ENCODE measurements at places on chromosomes 13 and 19.
A peak's percentile ranks its signal among the peaks of the same experiment; 100 is the strongest.

- DNase-seq = peak; percentile 84
Observed at GRCh38 chr13:97005625-97006262, 11.5 kb upstream of the OXGR1 start.

DNA sequence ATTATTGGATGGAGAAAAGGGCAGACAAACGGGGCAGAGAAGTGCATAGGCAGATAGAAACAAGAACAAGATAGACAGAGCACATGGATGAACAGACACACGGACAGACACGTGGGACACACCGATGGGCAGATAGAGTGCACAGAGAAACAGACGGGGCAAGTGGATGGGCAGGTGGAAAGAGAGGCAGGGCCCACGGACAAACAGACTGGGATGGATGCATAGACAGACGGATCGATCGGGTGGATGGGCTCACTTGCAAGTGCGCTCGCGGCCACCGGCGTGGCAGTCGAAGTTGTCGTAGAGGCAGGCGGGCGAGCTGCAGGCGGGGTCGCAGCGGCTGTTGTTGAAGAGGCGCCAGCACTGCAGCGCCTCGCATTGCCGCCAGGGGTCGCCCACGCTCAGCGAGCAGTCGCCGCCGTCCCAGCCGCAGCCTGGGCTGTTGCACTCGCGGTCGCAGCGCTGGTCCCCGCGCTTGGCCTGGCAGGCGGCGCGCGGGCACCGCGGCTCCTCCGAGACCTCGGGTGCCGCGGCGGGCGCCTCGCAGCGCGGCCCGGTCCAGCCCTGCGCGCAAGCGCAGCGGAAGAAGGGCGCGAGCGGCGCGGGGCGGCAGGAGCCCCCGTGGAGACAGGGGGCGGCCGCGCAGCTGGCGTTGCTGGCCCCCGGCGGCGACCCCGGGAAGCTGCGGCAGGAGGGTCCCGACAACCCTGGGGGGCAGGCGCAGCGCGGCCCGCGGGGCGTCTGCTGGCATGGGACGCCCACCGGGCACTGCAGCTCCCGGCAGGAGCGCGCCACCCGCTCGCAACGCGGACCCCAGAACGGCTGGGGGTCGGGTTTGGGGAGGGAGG is 23.3 kb downstream of the NOTCH3 start:
- DNase-seq = peak; percentile 44

- DNase-seq = peak; percentile 66
Observed at GRCh38 chr19:44748426-44749254, at the start of gene BCL3. BCL3 (plus strand) TSS chr19:44748708; CDS start chr19:44748791, 83 bp downstream.

GRCh38 chr13:78177306-78177705 is 258.7 kb upstream of the EDNRB start:
- DNase-seq = no peak

DNA sequence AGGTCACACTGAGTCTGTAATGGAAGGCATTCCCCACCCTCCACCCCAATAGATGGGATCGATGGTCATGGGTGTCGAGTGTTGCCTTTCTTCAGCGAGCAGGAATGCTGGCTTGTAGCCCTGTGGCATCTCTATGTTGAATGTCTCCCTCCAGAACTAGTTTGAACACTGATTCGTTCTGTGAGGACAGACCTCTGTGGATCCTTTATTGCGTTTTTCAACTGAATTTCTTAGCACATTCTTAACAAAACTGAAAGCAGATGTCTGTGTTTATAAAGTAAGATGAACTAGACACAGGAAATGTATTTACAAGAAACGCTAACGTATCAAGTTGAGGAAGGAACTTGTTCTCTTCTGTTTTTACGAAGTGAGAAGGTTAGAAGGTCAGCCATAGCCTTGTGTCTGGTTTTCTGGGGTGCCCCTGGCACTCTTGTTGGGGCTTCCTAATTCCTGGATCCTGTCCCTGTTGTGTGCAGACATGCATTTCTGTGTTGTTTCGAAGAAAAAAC is 36.8 kb upstream of the TM9SF2 start:
- peak; percentile 72 for DNase-seq

DNA sequence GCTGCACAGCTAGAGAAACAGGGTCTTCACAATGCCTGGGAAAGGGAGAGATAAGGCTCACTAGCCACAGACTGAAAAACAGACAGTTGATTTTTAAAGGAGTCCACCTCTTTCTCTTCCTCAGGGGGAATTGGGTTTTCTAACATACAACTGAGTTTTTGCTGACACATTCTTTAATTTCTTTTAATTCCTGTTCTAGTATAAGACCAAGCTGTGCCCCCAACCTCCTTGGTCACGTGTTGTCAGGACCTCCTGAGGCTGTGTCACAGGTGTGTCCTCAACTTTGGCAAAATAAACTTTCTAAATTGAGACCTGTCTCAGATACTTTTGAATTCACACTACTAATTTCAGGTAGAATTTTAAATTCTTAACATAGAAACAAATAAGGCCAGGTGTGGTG is 12.1 kb upstream of the ZNF492 start:
- DNase-seq = no peak

- no peak for DNase-seq
Observed at GRCh38 chr19:5628919-5629481, 6.1 kb downstream of the SAFB start.

GRCh38 chr19:50266896-50267295 is 62.3 kb downstream of the KCNC3 start:
- DNase-seq = no peak

- DNase-seq = peak; percentile 50
Observed at GRCh38 chr13:90375851-90376250, 971.6 kb upstream of the MIR17HG start.

- no peak for DNase-seq
Observed at GRCh38 chr13:38905861-38906260, 84.8 kb downstream of the STOML3 start.

- no peak for DNase-seq
Observed at GRCh38 chr13:105599477-105600037, 935.9 kb downstream of the EFNB2 start.

- DNase-seq = peak; percentile 52
Observed at GRCh38 chr13:27022571-27023311, 148.9 kb downstream of the USP12 start.

- DNase-seq = no peak
Observed at GRCh38 chr19:46759206-46759605, 13.0 kb upstream of the STRN4 start.

GRCh38 chr13:73924607-73925006 is 209.6 kb downstream of the KLF12 start:
- no peak for DNase-seq

DNA sequence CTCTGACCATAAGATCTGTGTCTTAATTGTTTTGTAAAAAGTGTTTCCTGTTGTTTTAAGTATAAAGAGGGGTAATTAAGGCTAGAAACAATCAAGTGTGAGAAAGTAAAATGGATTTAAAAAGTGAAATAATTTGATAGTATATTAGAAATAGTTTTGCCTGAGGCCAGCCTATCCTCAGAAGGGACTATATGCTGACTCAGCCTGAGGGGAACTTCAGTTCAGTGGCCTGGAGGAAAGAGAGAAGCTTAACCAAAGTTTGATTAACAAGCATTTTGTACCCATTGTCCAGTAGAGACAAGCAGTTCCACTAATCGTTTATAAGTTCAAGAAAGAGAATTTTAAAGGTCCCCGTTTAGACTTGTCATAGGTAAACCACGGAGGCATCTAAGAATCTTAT is 1793.2 kb upstream of the PRR20A start:
- DNase-seq = no peak

DNA sequence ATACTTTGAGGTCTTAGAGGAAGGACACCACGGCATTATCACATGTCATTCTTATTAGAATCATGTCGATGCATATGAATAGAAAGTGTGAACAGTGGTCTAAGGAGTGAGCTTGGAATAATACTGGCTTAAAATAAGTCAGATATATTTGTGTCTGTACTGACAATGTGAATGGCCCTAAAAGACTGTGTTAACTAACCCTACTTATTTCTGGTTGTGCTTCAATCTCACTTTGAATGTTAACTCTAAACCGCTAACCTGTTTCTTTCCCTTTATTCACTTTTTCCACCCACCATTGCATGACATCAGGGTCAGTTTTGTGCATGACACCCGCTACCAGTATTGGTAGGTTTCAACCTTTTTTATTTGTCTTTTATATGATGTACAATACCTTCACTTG is 69.1 kb upstream of the RAP2A start:
- no peak for DNase-seq

All from iris pigment epithelial cell (primary cell).